ENCODE measurements at places on chromosomes 1 and 21.

DNA sequence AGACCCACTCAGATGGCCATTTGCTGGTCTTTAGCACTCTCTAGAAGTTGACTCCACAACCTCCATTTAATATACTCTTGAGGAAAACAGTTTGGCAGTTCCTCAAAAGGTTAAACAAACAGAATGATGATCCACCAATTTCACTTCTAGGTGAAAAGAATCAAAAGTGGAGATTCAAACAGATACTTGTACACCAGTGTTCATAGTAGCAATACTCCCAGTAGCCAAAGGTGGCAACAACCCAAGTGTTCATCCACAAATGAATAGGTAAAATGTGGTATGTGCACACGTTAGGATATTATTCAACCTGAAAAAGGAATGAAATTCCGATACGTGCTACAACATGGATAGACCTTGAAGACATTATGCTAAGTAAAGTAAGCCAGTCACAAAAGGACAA, 6.3 kb downstream of the PRCC start:
- no peak for DNase-seq

DNA sequence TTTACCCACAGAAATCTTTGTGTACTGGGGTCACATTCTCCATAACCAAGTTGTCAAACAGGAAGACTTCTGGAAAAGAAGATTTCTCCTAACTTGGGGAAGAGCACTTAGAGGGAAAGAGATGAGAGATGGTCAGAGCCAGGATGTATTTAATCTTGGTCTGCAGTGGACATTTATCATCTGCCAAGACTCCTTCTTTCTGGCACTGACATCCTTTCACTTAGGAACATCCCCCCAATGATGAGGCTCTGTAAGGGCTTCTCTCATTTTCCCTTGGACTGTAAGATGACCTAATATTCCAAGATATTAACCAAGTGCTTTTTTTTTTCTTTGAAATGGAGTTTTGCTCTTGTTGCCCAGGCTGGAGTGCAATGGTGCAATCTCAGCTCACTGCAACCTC, 39.3 kb upstream of the IGSF3 start:
- DNase-seq = no peak

DNA sequence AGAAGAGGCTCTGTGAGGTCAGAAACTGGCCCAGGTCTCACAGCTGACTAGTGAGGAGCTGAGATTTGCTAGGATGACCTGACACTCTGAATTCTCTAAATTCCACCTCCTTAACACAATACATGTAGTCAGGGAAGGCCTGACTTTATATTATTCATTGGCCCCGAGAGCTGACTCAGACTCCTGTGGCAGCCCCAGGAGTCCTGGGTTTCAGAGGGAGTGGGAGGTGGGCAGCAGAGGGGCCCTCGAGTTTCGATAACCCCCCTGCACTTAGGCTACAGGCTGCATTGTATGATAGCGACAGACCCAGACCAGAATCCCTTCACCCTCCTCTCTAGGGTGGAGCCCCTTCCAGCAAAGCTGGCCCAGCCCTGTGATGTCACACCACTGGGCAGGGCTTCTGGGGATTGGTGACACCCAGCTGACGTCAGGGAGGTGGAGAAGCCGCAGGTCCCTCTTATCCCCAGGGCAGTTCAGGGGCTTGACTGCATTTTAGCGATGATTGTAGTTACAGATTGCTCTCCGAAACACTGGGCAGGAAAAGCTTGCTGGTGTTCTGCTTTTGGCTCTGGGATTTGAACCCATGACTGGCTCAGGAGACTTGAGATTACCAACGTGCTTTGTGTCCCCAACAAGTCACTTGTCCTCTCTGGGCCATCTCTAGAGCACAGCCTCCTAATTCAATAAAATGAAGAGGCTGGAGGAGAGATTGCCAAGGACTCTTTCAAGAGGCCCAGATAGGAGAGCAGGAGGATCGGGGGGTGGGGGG, 17.0 kb upstream of the GPR37L1 start:
- no peak for DNase-seq

DNA sequence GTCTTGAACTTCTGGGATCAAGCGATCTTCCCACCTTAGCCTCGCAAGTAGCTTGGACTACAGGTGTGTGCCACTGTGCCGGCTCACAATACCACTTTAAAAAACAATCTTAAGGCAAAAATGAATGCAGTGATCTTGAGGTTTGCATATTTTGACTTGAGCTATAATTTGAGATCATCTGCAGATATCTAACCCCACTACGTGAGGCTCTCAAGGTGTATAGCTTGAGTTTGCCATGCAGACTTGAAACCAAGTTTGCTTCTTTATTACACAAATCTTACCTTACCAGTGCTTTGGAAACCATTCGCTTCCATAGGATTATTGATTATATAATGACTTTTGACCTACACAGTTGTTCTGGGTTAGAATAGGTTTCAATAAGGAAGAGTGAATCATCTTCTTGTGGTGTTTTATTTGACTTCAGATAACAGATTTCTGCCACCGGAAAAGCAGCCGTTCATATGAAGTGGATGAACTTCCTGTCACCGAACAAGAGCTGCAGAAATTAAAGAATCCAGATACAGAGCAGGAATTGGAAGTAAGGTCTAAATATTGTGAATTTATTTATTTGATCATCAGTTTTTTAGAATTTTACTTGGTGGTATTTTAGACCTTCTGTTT, 155.1 kb downstream of the VPS13D start:
- peak; percentile 35 for DNase-seq

DNA sequence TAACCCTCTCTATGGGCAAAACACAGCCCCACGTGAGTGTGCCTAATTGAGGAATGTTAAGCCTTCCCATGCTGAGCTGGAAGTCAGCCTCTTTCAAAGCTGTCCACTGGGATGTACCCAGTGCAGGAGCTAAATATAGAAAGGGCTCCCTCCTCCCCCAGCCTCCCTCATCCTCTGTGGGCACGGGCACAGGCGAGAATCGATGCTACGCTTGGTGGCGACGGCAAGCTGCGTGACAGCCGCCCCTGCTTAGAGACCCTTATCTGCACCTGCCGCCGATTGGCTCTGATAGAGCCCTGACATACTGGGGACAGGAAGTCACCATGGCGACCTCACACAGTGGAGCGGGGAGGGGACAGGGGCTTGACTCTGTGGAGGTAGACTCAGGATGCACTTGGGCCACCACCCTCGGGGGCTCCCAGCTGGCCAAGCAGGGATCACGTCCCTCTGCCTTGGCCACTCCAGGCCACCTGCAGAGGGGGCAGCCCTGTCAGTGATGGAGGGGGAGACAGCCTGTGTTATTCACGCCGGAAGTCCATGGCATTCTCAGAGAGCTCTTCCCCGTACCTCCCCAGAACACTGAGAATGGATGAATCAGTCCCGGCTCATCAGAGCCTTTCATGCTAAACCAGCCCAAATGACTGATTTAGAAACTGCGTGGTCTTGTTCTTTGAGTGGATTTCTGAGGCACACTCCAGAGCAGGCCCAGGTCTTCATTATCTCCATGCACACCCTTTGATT, 84.8 kb downstream of the KCND3 start:
- peak; percentile 37 for DNase-seq

DNA sequence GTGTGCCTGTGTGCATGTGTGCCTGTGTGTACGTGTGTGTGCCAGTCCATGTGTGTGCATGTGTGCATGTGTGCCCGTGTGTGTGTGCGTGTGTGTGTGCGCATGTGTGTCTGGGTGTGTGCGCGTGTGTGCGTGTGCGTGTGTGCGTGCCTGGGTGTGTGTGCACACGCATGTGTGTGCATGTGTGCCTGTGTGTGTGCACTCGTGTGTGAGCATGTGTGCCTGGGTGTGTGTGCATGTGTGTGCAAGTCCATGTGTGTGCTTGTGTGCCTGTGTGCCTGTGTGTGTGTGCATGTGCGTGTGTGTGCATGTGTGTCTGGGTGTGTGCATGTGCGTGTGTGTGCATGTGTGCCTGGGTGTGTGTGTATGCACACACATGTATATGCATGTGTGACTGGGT, 28.7 kb upstream of the COL6A2 start:
- DNase-seq = no peak

GRCh38 chr1:170012920-170013319, 61.6 kb downstream of the KIFAP3 start:
- no peak for DNase-seq

GRCh38 chr1:244161236-244161510, 110.1 kb downstream of the ZBTB18 start:
- no peak for DNase-seq

- no peak for DNase-seq
Observed at GRCh38 chr1:167409183-167409582, 109.1 kb downstream of the CD247 start.

DNA sequence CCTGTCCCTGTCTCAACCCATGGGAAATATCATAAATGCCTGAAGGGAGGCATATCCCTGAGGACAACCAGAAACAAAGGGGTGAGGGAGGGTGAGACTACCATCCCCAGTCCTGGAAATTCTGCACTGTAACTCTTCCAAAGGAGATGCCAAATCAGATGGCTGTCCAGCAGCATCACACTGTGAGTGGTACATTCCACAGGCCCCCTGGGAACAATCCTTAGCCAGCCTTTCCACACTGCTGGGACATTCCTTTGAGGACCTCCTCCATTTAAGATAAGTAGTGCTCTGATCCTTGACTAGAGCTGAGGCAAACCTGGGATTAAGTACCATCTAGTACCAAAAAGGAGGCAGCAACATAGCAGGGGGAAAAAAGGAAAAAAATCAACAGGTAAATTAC, 10.7 kb downstream of the IVL start:
- DNase-seq = no peak

DNA sequence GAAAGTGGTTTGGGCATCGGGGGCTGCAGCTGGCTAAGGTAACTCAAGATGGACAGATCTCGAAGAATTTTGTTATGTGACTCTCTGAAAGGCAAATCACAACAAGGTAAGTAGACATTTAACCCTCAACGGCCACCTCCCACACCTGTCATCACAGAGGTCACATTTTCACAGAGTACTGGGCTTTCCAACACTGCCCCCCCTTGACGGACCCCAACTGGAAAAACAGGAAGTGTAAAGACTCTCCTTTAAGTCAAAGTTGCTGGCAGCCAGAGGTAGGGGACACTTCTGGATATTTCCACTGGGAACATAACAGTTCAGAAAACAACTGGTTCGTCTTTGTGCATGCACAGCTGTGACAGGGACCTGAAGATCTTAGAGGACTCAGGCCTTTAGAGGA, 22.3 kb downstream of the NOL9 start:
- no peak for DNase-seq

GRCh38 chr1:30715216-30715615, 8.2 kb downstream of the MATN1 start:
- no peak for DNase-seq

- DNase-seq = no peak
Observed at GRCh38 chr21:31675960-31676359, 16.5 kb downstream of the SOD1 start.

- DNase-seq = no peak
Observed at GRCh38 chr1:17545356-17545755, 5.9 kb downstream of the ARHGEF10L start.

DNA sequence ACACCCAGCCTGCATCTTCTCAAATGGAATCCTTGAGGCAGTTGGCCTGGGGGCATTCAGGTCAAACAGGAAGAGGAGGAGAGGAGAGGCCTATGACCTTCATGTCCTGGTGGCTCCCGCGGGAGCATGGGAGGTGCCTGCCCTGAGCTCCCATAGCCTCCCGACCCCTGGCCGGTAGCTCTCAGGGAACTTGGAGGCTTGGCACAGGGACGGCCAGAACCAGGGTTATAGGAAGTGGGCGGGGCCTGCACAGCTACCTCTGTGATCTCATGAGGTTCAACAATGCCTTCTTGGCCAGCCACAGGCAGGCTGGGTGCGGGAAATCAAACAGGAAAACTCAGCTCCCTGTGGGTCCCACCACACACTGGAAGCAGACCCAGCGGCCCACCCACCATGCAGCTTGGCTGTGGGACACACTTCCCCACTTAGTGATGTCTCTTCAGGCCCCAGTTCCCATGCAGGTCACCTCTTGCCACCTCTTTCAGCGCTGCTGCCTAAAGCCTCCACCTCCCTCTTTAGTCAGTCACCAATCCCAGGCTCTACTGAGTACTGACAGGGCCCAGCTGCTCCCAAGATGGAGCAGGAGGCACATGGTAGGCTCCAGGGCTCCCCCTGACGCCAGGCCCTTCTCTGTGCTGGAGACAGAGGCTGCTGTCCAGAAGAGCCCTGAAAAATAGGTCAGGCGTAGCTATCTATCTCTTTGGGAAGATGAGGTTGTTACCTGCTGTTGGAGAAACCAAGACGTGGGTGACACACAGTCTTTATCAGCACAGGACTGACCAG, at the start of gene SLFNL1:
Gene SLFNL1, minus strand, starts transcription at position 200 of the 783 bp plus-strand sequence. CDS start 1,065 bp downstream, outside the sequence.
- no peak for DNase-seq

DNA sequence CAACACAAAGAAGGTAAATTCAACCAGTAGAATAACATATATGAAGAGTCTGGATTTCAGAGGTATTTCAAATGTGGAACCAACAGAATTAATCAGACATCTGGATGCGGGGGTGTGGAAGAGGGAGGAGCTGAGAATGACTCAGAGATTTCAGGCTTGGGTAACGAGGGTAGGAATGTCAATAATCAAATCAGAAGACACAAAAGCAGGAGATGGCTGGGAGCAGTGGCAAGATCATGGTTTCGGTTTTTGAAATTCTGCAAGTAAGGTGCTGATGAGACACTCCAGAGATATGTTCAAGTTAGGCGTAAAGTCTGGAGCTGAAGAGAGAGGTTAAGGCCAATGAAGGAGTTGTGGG, 64.0 kb downstream of the PLPPR5 start:
- peak; percentile 9 for DNase-seq

GRCh38 chr1:58883037-58883887, 99.4 kb upstream of the JUN start:
- no peak for DNase-seq

DNA sequence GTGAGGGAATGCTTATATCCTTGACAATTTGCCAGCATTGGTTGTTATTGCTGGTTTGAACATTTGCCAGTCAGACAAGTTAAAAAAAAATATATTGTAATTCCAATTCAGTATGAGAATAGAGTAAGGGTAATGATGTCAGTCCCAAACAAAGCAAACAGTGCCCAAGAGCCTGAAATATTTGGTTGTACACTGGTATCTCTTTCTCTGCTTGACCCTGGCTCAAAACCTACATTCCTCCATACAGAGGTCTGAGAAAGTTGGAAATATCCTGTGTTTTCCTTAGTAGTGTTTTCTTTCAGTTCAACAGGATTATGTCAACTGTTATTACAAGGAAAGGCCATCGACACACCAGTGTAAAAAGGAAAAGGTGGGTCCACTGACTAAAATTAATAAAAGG, 145.6 kb downstream of the MRPL39 start:
- no peak for DNase-seq

- peak; percentile 54 for DNase-seq
Observed at GRCh38 chr1:226736908-226737818, 1.9 kb downstream of the ITPKB start.

GRCh38 chr1:157353546-157353945, 198.8 kb downstream of the FCRL5 start:
- DNase-seq = no peak

DNA sequence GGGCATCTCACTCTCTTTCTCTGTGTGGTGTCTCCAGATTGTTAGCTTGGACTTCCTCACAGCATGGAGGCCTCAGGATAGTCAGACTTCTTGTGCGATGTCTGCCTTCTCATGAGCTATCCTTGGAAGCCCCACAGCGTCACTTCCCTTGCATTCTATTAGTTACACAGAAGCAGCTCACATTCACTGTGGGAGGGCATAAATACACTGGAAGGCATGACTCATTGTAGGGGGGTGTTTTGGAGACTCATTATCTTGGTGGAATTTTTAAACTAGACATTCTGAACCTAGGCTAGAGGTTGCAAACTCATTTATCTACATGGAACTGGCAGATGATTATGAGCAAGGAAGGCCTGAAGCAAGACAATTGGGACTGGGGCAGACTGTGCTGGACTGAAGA, 21.4 kb upstream of the FASLG start:
- DNase-seq = peak; percentile 66

- DNase-seq = no peak
Observed at GRCh38 chr21:14962217-14962616, 102.6 kb downstream of the NRIP1 start.

- DNase-seq = no peak
Observed at GRCh38 chr1:30101487-30102227, 621.7 kb downstream of the MATN1 start.
